ENCODE measurements at places on chromosomes 16 and 17.

DNA sequence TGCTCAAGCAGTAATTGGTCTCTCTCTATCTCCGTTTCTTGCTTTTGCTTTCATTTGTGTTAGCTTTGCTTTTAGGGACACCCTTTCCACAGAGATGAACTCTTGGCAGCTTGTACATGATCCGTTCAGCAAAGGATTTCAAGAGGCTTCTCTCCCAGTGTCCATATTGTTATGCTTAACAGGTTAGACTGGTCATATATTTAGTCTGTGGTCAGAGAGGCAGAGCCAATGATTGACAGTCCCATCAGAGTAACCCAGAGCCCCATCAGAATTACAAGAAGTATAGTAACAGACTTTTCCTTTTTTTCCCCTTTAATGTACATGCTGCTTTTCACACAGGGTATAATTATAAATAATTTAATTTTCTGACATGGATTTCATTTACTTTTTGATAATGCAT lies 34.4 kb downstream of the GDPD1 start:
- DNase-seq = no peak

DNA sequence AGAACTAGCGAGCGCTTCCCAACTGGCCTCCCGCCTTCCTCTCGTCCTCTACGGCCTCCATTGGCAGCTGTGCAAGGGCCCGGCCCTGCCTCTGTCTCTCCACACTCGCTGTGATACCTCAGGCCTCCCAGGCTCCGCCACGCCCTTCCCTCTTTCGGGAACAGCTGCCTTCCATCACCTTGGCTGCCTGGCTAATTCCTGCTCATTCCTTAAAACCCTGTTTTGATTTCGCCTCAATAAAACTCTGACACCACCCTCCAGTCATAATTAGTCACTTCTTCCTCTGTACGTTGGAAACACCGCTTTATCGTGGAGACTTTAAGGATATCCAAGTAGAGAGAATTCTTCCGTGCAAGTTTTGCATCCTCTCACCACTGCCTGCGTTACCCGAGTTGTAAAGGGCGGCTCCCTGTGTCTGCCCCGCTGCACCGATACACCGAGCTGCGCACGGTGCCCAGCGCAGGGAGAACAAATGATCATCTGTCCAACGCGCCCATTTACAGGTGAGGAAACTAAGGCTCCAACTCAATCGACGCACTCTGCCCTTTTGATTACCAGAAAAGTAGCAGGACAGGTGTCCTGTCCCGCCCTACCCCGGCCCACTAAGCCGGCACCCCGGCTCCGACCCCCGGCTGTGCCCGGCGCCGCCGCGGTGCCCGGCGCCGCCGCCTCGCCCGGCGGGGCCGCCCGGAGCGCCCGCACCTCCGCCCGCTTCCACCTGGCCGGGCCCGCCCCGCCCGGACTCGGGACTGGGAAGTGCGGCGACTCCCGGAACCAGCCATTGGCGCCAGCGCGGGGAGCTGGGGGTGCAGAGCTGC lies 139.7 kb downstream of the SEC14L1 start:
- no peak for DNase-seq

DNA sequence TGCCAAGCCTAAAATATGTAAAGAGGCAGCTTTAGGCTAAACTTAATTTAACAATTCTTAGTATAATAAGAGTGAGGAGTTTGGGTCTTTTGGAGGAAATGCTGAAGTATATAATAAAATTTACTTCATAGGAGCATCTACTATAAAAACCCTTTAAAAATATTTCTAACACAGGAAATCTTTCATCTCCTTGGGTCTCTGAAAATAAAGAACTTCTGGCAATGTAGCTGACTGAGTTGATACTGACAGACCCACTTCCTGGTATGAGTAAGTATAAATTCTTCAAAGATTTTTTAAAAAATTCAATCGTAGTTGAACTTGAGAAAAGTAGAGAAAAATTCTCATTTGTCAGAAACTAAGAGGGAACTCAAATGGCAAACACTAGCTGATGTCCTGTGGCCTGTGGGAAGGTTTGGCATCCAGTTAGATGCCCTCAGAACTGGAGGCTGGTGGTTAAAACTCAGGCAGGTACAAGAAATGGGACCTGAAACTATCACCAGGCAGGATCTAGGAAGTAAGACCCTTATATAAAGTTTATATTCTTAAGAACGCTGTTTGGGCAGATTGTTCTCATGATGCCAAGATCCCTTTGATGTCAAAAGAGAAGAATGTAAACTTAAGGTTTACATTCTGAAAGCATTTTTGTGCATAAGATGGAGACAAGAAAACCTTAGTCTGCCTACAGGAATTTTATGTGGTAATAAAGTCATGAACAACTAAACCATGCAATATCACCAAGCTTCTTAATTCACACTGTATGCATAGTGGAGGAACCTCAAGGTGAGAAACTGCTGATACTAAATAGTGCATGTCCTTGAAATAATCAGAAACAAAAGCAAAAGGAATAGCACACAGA lies 6.2 kb downstream of the KRTAP4-6 start:
- no peak for DNase-seq

DNA sequence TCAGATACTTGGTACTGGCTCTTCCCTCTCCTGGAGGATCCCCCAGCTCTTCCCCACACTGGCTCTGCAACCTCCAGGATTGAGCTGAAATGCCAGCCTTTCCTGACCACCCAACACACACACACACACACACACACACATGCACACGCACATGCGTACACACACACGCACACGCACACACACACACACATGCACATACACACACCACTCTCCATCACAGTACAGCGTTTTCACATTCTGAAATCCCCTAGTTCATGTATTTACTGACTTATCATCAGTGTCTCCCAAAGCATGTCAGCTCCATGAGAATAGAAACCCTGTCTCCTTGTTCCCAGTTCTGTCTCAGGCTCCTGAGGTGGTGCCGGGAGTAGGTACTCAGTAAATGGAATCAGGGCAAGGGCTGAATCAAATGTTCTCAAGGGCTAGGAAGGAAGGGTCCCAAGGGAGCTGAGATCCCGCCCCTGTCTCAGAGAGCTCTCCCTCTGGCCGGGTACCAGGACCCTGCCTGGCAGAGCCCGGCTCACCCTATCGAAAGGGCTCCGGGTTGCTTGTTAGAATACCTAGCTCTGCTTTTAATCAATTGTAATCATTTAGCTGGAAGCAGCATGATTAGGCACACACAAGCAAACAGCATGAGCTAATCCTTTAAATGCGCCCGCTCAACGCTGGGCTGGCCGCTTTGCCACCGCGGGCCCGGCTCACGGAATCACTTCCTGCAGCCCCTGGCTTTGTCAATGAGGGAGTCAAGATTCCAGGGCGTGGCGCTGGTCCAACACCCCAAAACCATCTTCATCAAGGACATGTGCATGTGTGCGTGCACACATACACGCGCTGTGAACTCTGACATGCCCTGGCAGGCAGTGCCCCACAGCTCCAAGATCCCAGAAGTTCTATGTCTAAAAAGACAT lies 140.7 kb downstream of the C16orf78 start:
- DNase-seq = no peak

- DNase-seq = no peak
Observed at GRCh38 chr16:64475627-64476351, 646.1 kb downstream of the CDH11 start.

DNA sequence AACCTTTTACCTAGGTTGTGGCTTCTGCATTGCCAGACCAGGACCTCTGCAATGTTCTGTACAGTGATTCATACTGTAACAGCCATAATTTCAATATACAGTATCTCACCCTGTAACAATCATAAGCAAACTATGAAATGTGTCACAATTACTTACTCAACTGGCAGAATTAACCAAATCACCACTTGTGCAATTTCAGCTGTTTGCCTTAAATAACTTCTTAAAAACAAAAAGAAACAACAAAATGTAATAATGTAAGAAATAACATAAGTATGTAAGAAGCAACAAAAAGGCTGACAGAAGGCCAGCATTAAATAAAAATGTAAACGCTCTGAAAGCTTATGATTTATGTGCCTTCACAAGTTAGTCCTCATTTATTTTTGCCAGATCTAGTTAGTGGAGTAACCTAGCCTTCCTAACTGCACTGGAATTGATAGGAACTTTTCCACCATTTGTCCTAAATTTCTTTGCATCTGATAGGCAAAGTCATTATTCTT lies 96.9 kb downstream of the SKAP1 start:
- DNase-seq = no peak

GRCh38 chr17:71118039-71118438 lies 948.7 kb downstream of the KCNJ2 start:
- DNase-seq = no peak

Data from mesothelial cell of epicardium (in vitro differentiated cells).